ENCODE measurements at places on chromosomes 16 and 17.

DNA sequence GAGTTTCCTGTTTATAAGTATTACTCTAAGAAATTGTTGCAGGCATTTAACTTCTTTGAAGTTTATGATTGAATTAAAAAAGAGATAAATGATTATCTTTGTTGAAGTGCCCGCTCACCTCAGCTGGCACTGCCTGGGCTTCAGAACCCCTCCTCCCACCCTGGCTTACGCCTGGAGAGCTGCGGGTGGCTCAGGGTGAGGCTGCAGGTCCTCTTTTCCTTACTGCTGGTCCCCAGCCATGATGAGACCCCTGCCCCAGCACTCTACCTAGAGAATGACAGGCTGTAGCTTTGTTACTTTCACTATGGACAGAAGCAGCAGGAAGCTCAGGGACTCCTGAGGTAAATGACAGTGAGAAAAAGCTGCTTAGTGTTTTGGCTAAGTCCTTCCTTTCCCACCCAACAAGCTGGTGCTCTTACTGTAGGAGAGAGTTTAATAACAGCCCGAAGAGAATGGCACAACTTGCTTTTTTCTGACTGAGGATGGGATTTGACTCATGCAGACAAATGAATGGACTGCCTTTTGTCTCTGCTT, 62.1 kb downstream of the EPN2 start:
- no peak for DNase-seq

- no peak for DNase-seq
These were observed 1.5 kb upstream of the CARD14 start for GRCh38 chr17:80168371-80168770.

DNA sequence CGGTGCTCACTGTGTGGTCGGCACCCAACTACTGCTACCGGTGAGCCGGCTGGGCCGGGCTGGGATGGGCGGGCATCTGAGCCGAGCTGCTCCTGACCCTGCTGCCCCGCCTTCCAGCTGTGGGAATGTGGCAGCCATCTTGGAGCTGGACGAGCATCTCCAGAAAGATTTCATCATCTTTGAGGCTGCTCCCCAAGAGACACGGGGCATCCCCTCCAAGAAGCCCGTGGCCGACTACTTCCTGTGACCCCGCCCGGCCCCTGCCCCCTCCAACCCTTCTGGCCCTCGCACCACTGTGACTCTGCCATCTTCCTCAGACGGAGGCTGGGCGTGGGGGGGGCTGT, 6.9 kb downstream of the TBX6 start:
- DNase-seq: no peak

DNA sequence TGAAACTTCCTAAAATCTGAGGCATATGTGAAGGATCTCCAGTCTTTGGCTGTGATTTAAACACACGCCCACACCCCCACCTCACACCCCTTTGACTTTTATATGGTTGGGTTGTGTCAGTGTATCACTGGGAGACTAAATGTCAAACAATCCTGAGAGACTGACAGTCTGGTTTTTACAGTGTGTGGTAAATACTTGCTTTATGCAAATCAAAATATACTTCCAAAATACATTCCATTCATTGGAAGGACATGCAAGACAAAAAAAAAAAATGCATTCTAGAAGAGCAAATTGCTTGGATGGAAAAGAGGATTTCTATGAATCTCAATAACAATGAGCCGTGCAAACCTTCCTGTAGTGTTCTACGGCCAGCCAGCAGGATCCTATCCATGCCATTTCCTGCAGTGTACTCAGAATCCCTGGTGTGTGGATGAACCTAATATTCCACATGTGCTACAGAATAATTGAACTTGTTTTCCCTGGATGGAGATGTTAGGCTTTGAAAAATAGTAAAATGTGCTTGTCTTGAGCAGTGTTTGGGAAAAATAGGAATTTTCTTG, 602.1 kb upstream of the GOT2 start:
- DNase-seq: no peak

DNA sequence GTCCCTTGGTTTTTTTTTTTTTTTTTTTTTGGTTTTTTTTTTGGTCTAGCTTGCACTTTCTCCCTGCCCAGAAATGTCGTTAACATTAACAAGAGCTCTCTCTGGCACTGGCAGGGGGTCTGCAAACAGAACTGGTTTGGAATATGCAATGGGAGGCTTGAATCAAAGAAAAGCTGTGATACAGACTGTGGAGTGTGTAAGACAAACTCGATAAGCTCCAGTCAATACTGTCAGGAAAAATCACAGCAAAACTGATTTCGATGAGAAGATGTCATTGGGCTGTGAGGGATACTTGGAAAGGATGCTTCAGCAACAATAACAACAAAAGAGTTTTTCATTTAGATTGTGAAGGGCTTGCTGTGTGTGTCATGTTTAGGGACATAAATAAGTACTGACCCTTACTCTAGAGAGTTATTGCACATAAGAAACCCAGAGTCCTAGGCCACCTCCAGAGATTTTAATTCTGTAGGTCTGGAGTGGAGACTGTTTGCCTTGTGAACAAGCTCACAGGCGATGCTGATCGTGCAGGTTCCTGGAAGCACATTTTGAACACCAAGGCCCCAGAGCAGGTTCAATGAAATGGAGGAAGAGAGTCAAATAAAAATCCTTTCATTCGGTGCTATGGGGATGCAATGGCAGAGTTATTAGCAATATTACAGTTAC, 470.7 kb upstream of the RBFOX1 start:
- no peak for DNase-seq

DNA sequence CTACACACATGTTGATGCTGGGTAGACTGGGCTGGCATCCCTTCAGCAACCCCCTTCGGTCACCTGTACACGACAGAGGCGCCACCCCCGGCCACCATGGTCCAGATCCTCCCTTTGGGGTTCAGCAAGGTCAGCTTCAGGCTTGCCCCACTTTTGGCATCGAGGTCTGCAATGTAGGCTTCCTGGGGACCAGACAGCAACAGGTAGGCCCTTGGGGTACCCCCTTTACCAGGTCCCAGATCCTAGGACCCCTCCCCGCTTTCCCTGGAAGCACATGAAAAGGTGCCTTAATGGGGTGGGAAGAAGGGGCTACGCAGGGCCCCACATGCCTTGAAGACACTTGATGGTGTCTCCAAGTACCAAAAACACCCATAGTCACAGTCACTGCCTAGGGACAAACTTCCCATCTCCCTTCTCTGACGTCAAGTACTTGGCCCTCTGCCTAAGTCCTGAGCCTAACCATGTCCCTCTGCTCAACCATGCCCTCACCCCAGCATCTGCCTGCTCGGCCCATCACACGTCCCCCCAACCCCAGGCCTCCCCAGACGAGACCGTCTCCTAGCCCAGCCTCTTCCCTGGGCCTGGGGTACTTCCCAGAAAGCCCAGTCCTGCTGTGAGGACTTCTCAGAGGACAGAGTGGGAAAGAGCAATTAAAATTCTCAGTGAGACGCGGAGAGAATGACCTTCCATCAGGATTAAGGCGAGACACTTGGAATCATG, 12.1 kb downstream of the ACLY start:
- no peak for DNase-seq

- DNase-seq: no peak
These were observed 38.9 kb downstream of the KCNJ2 start for GRCh38 chr17:70208080-70208794.

- DNase-seq: no peak
These were observed 7.4 kb upstream of the FN3KRP start for GRCh38 chr17:82709024-82709675.

GRCh38 chr17:77214328-77214727, 73.6 kb downstream of the SEC14L1 start:
- no peak for DNase-seq

GRCh38 chr17:36901506-36901905, 35.8 kb upstream of the LHX1 start:
- no peak for DNase-seq
